ENCODE measurements at places on chromosomes 16 and 17.

GRCh38 chr17:65193716-65194293 lies 56.6 kb downstream of the RGS9 start:
- DNase-seq, result no peak

DNA sequence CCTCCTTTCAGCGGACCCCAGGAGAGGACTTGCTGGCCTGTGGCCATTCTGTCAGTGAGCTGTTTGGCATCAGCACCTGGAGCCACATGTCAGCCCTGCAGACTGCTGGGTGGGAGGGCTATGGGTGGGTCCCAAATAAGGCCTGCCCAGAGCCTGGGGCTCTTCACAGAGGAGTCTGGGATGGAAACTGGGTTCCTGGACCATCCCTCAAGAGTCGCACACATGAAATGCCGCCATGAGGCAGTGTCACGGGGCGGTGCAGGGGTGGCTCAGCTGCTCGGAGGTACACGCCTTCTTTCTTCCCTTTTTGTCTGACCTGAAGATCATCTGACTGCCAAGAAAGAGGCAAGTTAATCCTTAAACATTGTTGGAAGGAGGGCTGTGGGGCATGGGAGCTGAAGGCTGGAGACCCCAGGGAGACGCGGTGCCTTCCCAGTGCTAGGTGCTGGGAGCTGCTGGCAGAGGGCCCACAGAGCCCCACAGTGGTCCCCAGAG lies 14.8 kb downstream of the MPRIP start:
- no peak for DNase-seq

GRCh38 chr16:4360538-4361021 lies 9.5 kb upstream of the PAM16 start:
- DNase-seq, result no peak

- no peak for DNase-seq
Measured at GRCh38 chr17:50212121-50212843, 10.9 kb upstream of the COL1A1 start.

DNA sequence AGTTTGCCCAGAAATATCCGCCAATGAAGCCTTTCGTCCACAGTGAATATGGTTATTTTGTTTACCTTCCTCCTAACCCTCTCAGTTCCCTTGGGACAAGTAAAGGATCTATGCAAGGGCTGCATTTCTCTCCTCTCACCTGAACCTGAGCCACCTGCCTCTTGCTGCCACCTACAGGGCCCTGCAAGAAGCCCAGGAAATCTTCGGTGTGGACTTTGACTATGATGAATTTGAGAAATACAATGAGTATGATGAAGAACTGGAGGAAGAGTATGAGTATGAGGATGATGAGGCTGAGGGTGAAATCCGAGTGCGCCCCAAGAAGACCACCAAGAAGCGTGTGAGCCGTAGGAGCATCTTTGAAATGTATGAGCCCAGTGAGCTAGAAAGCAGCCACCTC lies 14.0 kb downstream of the SUPT6H start:
- DNase-seq, result no peak
